ENCODE measurements at places on chromosomes 4 and X.

DNA sequence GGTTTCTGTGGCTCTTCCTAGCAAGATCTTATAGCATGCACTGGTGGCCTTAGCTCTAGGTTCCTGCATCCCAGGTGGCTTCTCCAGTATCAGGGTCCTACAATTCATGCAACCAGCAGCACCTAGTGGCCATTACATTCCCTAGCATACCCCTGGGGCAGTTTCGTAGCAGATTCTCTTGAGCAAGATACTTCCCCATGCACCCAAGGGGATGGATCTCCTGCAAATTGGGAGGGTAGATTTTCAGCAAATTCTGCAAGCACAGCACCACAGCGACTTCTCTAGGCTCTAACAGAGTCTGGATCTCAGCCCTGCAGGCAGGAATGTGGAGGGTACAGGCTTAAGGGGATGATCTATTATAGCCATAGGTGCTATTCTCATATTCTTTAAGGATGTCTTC, 13.1 kb upstream of the SLC9B1 start:
- peak; percentile 9 for DNase-seq

DNA sequence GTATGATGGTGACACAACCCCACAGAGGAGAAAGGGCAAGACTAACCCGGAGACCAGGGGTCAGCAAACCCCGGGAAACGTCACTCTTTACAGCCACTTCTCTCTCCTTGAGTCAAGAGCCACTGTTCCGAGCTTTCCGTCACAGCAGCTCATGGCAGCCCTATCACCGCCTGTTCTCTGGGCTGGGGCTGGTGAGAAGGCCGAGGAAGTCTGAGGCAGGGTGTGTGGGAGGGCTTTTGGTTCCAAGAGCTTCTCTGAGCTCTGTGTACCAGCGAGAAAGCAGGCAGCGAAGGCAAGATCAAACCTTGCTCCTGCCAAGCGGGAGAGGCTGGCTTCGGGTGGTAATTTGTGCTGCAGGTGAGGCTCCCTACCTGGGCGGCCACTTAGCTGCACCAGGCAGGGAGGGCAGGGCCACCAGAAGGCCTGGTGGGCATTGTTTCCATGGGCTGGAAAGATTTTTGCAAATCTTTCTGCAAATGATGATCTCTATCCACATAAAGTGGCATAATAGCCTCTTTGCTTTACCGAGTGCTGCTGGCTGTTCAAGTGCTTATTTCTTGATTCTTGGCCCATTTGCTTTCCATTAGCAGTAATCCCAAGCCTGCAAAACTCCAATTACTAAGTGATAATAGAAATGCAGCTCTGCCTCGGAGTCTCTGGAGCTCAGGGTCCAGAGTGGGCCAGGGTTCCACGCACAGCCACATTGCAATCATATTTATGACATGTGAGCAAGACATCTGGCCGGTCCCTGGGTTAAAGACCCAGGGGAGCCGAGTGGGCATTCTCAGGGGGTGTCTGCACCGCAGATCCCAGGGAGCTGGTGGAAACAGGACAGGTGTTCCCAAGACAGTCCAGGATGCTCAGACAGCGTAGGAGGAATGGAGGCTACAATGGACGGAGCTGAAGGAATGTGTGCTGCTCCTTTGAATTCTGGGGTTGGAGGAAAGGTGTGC, 41.5 kb downstream of the DCTD start:
- DNase-seq: no peak

DNA sequence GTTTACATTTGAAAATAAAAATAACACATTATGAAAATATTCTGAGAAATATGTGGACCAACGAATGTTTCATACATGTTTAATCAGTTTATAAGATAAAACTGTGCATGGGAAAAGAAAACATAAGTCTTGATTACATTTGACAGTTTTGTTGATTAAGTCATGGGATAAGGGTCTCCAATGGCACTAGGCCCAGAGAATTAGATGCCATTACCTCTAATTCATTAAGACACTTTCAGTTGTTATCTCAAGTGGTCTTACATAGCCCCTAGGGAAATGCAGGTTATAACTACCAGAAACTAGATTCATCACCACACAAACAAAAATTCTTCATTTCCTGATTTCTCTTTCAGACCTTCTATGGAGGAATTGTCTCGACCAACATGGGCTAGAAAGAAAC, 300.8 kb downstream of the PCDH7 start:
- DNase-seq: no peak

DNA sequence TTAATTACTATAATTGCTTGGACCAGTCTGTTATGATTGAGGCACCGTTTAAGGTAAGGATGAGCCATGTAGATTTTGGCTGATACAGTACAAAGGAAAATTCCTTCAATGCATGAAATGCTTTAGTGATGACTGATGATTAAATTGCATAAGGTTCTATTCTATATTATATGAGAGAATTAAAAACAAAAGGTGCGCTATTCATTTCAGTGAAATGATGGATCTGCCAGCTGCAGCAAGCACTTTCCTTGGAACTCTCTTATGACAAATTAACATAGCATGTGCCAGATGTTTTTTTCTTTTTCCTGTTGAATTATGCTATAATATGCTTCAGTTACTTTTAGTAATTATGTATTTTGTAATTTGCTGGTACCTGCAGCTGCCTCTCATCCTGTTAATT, 98.5 kb downstream of the JADE1 start:
- no peak for DNase-seq

- DNase-seq: no peak
Measured at GRCh38 chr4:65893957-65894755, 223.9 kb upstream of the EPHA5 start.

Data from neuronal stem cell (in vitro differentiated cells).